ENCODE measurements at places on chromosomes 1 and 21.

GRCh38 chr1:108590957-108591356 is 31.1 kb downstream of the EEIG2 start:
- DNase-seq: peak; percentile 11

DNA sequence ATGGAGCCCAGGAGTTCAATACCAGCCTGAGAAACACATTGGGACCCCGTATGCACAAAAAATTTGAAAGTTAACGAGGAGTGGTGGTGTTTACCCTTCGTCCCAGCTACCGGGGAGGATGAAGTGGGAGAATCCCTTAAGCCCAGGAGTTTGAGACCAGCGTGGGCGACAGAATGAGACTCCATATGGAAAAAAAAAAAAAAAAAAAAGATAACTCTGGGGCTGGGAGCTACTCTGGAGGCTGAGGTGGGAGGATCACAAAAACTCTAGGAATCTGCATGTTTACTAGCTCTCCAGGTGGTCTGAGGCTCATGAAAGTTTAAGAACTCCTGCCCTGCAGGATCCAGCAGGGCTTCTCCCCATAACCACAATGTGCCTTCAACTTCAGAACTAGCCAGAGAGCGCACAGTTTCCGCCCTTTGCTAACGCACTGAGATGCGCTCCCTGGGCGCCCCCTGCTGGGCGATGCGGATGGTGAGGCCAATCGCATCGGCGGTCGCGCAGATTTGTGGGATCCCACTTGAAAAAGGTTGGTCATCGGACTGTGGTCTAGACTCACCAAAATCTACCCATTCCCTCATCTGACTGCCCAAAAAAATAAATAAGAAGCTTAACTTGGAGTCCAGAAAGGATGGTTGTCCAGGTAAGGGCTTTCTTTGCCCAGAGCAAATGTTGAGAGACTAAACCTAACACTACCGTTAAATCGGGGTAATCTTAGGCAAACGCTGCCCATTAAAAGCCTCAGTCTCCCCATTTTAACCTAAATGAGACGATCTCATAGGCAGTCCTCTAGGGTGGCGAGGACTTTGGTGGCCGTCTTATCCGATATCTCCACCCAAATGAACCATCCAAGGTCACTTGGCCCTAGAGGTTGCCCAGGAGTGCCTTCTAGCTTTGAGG is 8.8 kb downstream of the ZNF683 start:
- DNase-seq: peak; percentile 70

DNA sequence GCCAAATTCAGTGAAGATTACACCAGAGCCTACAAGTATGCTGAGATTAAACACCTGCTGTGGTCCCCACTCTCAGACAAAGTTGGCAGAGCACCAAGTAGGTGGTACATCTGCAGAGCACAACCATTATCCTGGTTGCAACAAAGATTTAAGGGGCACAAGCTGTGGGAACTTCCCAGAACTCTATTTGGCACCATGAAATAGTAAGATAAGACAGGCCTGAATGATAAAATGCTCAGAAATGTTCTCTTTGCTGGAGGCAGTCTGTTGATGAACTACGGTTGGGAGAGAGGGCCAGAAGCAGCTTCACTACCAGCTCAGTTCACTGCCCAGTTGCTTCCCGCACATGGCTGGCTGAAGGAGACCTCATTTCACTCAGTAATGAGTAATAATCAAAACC is 19.9 kb downstream of the RPL5 start:
- DNase-seq: no peak

DNA sequence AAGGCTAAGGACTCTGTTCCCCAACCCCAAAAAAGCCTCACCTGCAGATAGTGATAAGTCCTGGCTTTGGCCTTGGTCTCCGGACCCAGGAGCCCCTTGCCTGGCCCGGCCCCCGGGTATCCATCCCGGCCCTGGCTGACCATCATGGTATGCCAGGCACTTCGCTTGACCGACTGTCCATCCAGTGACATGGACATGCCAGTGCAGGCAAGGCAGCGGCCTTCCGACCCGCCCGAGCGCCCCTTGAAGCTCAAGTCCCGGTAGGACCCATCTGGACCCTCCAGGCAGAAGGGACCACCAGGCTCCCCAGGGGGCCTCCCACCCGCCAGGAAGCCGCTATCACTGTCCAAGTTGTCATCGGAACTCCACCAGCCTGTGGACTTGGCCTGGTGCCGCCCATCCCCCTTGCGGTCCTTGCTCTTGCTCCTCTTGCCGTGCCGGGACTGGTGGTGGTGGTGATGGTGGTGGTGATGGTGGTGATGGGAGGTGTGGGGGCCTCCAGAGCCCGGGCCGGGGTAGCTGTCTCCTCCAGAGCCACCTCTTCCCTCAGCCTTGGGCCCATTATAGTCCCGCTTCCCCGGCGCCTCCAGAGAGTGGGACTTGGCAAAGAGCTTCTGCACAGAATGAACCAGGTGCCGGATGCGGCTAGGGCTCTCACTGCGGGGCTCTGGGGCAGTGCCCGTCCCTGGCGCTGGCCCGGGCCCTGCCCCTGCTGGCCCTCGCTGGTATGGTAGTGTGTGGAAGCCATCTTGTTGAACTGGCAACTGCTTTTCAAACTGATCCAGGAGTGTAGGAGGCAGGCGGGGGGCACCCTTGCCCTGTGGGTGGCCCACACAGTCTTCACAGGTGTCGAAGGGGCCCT is 25.0 kb downstream of the DLGAP3 start:
- DNase-seq: no peak
